Non-pigmented ciliary epithelial cell (primary cell): ENCODE measurements at places on chromosomes 1 and 21.

DNA sequence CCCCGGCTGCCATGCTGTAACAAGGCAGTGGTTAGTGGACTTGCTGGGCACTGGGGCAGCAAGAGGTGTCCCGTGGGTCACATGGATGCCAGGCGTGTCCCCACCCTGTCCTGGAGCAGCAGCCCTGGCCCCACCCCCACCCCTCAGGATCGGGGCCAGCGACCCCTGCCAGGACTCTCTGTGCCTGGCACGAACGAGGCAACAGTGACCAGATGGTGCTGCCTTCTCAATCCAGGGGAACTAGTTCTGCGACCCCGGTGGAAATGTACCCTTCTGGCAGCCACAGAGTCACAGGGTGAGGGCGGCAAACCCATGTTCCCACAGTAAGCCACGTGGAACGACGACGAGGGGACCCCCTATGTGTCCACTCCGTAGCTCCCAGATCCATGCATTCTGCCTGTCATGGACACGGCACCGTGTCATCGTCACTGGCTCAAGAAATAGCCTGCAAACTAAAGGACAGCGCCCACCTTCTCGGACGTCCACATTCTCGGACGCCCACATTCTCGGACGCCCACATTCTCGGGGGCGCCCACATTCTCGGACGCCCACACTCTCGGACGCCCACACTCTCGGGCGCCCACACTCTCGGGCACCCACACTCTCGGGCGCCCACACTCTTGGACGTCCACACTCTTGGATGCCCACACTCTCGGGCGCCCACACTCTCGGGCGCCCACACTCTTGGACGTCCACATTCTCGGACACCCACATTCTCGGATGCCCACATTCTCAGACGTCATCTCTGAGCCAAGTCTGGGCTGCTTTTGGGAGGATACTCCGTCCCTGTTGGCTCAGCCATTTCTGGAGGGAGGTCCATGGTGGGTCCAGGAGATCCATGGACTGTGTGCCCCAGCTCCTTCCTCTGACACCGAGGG, 19.6 kb upstream of the ACTRT2 start:
- DNase-seq, result no peak

GRCh38 chr1:212722270-212722957, 22.8 kb upstream of the BATF3 start:
- no peak for DNase-seq

- DNase-seq, result no peak
Observed at GRCh38 chr1:186829686-186830587, 1.2 kb downstream of the PLA2G4A start.

DNA sequence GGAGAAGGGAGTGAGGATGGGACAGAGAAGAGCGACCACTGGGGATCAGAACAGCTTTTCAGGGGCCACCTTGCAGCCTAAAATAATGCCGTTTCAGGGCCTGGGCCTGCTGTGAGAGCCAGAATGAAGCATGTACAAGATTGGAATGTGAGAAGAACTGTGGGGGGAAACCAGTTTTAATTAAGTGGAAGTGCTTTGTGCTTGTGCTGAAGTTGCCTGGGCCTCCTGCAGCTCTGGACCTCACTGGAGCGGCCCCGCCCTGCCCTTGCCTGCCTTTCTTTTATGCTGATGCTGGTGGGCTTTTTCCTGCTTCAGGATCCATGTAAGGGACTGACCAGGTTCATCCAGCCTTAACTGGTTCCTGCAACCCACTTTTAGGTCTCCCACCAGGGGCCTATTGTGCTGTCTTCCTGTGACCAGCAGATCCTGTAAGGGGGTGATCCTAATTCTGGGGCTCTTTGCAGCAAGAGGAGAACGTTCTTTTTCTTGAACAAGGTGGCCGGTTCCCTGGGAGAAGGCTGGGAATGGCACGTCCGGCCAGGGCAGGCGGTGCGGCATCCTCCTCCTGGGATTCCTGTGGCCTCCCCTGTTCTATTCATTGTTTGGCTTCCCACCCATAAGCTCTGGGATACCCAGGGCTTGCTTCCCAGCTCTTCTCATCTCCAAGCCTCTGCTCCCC, 3.2 kb downstream of the C1orf226 start:
- no peak for DNase-seq

DNA sequence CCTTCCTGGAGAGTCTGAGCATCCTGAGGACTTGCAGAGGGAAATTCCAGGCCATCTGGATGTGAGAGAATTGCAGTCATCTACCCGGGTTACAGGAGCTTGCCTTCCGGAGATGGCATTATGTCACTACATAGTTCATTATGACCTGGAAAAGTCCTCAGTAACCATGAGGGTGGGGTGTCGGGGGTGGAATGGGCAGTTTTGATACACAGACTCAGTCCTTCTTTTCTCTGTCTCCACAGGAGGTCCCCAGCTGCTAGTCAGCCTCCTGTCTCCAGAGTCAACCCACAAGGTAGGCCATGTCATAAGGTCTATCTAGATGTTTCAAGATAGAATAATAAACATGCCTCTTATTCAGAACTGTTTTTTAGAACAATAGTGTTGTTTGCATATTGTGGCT, 268.2 kb upstream of the SGIP1 start:
- no peak for DNase-seq

GRCh38 chr1:30089024-30089430, 634.4 kb downstream of the MATN1 start:
- DNase-seq, result no peak

GRCh38 chr1:227763246-227764018, 28.2 kb downstream of the SNAP47 start:
- DNase-seq, result no peak

- DNase-seq, result no peak
Observed at GRCh38 chr1:227798078-227798802, 17.2 kb upstream of the PRSS38 start.

GRCh38 chr1:201742955-201743805, 85.8 kb upstream of the IPO9 start:
- no peak for DNase-seq
